NCI-H1436 (cell line): ENCODE measurements at places on chromosomes 2 and 18.

DNA sequence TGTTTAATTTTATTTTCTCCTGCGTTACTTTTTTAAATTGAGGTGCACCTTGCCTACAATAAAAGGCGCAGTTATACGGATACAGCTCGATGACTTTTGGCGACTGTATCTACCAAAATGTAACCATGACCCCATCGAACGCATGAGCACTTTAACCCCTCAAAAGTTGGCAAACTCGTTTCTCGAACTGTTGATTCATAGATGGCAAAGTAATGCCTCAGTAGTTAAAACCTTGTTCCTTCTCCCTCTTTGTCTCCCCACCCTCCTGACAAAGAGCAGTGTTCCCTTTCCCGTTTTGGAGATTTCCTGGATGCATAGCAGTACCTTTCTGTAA lies 577 bp downstream of the MOGAT1 start:
- no peak for DNase-seq

- peak; percentile 19 for DNase-seq
Observed at GRCh38 chr2:169363560-169364150, 1.3 kb upstream of the LRP2 start.

DNA sequence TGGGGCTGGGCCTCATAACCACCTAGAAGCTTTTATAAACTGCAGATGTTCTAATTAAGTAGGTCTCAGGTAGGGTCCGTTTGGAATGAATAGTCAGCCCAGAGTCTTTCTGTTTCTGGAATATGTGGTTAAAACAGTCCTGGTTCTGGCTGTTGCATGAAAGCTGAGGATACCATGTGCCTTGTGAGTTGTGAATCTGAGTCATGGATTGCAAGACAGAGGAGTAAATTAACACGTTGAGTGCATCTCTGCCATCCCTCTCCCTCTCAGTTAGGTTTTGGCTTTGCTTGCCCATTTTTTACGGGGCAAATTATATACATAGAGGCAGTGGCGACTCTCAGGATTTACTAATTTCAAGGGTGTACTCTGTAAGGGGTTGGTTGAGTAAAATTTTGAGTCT lies 59.1 kb downstream of the NCK2 start:
- DNase-seq = no peak

DNA sequence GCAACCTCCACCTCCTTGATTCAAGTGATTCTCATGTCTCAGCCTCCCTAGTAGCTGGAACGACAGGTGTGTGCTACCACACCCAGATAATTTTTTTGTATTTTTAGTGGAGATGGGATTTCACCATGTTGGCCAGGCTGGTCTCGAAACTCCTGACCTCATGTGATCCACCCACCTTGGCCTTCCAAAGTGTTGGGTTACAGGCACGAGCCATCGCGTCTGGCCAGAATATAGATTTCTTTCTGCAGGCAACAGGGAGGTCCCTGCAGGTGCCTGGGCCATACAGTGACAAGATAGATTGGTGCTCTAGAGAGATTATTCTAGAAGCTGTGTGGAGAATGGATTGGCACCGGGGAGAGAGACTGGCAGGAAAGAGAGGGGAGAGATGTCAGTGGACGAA lies 13.3 kb downstream of the PLCD4 start:
- DNase-seq = no peak

GRCh38 chr18:8754995-8755960 lies 49.9 kb downstream of the MTCL1 start:
- no peak for DNase-seq
